ENCODE measurements at places on chromosomes 7 and 10.
A peak's percentile ranks its signal among the peaks of the same experiment; 100 is the strongest.

- DNase-seq: no peak
These were observed 175.6 kb upstream of the PHF14 start for GRCh38 chr7:10798044-10798443.

DNA sequence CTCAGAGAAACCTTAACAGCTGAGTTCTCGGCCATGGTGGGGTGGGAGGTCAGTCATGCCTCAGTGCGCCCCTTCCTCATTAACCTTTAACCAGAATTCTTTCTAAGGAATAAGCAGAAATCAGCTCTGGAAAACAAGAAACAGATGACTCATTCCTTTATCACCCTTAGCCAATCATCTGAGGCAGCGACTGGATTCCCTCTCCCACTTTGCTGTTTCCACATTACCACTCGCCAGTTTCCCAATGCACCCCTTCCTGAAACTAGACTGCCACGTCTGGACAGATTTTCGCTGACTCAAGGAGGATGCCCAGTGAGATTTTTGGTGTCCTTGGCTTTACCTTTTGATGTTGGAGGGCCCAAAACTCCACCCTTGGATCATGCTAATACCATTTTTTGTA is 223.8 kb downstream of the PLXDC2 start:
- no peak for DNase-seq

GRCh38 chr10:60650378-60650800 is 127.9 kb upstream of the CDK1 start:
- no peak for DNase-seq

GRCh38 chr10:12690525-12691126 is 310.9 kb downstream of the CCDC3 start:
- DNase-seq: no peak

DNA sequence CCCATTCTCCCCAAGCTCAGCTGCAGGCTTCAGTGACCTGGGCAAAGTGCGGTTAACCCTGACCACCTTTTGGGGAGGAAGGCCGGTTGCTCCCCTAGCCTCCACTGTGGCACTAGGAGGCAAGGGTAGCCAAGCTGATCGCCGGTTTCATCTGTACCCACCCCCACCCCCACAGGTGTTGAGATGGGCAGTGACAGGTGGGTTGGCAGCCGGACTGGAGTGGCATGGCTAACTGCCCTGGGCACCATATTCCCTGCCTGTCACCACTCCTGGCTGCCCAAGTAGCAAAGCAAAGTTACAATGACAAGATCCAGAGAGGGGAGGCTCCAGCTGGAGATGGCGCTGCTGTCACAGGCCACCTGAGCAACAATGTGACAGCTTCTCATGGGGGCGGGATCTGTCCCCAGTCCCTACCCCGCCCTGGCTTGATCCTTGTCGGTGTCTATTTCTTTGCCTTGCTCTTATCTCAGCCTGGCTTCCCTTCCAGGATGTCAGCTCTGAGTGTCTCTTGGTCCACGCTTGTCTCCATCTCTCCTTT is 27.0 kb upstream of the BMS1 start:
- no peak for DNase-seq

GRCh38 chr10:50025627-50026026 is 37.4 kb downstream of the AGAP6 start:
- DNase-seq: no peak

- DNase-seq: no peak
These were observed 33.6 kb downstream of the POT1 start for GRCh38 chr7:124896001-124896400.

DNA sequence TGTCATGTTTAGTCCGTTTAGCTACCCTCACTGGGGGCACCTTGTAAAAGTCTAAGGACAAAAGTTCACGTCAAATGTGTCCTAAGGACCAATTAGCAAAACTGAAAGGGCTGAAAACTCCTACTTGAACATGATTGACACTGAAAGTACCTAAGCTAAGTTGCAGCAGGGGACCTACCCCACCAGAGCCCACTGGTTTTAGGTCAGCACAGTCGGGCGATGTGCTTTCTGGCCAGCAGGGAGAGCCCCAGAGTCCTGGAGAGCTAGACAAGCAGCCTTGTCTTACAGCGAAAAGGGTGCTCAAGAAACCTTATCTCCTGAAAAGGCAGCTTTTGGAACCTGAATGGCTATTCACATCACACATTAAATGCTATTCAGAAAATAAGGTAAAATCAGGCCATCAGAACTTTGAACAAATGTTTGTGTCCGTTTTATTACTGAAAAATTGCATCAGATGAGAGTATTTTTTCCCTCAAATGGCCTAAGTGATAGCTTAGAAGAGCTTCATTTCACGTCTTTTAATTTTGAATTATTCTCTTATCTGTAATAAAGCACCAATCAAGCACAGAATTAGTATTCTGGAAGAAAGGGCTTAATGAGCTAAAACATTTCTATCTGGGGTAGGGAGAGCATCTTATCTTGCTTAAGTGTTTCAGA is 52.2 kb upstream of the MKI67 start:
- peak; percentile 64 for DNase-seq

- no peak for DNase-seq
These were observed 1.3 kb upstream of the UNC5B start for GRCh38 chr10:71211053-71211452.

DNA sequence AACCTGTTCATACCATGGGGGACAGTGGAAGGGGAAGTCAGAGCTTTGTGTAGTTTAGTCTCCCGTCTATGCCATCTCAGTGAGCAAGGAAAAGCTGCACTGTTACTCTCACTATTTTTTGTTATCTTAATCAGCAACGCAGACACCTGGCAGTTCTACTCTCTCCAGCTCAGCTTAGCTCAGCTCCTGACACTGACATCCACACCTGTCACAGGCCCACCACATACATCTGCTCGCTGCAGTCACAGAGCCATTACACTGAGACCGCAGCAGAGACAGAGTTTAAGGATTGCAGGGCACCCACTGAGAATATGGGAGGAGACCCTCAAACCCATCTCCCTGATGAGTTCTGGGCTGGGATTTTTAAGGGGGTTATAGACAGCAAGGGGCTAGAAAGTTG is 257.3 kb upstream of the AKR1E2 start:
- DNase-seq: no peak

GRCh38 chr7:26500749-26501352 is 209.2 kb downstream of the SNX10 start:
- DNase-seq: peak; percentile 44

DNA sequence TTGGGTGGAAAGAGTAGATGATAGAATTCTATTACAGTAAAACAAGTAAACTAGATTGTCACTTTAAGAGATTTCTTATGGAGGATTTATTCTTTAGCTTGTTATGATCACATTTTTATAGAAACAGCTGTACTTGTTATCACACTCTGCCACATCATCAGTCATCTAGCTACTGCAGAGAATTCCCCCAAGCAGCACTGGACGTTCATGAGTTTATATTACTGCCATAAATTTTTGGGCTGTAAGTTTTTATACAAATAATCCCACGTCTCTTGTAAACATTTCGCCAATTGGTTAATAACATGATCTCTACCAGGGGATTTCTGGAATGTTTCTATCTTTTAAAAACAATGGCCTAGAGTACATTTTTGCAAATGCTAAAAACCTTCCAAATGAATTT is 238.8 kb downstream of the POLR1F start:
- DNase-seq: no peak

- DNase-seq: peak; percentile 66
These were observed 20.0 kb downstream of the LRRC4 start for GRCh38 chr7:128011131-128011661.

DNA sequence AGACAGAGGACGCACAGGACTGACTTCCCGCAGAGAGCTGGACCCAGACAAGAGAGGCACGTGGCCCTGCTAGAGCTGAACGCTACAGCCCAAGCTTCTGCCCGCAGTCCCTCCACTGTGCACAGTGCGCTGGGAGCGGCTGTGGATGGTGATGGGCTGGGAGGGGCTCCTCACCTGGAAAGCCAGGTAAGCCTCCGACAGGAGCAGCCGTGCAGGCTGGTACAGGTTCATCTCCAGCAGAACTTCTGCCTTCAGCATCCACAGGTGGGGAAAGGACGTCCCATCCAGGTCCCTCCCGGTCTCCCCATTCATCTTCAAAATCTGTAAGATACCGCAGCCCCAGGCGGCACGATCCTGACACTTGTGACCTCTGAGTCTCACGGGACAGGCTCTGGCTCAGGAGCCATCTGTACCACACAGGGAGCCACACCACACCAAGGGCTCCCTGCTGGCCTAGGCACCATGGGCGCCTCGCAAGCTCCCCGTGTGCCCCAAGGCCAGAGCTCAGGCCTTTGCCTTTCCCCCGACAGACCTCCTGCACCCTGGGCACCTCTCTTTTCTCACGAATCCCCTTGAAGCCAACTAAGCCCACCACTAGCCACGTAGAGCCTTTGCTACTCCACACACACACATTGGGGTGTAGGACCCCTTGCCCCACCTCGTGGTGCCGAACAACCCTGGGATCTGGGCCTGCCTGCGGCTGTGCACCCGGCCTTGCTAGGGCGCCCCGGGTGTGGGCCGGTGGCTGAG is 76.3 kb downstream of the CFAP46 start:
- DNase-seq: no peak

- peak; percentile 93 for DNase-seq
These were observed 347.5 kb downstream of the DNAJB6 start for GRCh38 chr7:157684157-157684908.

DNA sequence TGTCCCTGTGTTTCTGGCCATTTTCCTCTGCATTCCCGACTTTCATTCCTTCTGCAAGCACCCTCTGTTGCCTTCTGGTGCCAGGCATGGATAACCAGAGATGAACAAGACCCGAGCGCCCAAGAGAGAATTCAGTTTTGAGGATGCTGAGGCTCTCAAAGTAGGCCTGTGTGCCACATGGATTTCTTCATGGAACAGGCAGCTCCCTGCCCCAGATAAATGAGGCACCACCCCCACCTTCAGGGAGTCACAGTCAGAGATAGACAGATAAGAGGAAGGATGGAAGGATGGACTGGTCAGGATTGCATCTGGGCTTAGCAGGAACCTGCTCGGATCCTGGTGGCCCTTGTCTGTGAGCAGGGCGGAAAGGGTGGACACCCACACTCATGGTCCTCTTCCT is 49.4 kb downstream of the ADCYAP1R1 start:
- no peak for DNase-seq
